Kasumi-1 (cell line): ENCODE measurements at places on chromosomes 11 and 22.

GRCh38 chr11:8961401-8961800, 2.8 kb downstream of the TMEM9B start:
- no peak for DNase-seq

DNA sequence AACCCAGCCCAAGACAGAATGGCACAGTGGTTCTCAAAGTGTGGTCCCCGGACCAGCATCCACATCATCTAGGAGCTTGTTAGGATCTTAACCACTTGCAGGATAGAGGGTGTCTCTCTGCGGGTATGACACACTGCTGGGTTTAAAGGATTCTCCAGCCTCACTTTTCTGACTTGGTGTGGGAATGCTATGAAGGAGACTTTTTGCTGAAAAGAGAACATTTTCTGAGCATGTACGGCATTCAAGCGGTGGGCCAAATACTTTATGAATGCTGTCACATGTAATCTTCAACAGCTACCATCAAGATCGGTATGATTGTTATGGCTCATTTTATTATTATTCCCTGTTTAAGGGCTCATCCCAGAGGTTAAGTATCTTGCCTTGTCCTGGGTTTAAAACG, 1.8 kb upstream of the CD82 start:
- no peak for DNase-seq

- DNase-seq, result no peak
These were observed 13.7 kb upstream of the KDM4E start for GRCh38 chr11:95011376-95011775.

DNA sequence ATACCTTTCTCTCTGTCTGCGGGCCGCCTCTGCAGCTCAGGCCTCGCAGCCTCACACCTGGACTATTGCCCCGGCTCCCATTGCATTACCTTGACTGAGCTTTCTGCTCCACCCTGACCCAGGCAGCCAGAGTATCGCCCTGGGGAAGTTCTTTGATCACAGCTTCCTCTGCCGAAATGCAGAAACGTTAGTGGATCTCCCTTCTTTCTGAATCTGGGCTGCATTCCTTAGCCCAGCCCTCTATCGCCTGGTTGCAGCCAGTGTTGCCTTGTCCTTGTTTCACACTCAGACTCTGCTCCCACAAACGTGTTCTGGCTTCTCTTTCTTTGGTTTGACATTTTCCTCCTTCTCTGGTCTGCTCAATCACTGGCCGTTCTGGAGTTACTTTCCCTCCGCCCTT, 195.7 kb downstream of the ADAMTS15 start:
- DNase-seq, result no peak

- no peak for DNase-seq
These were observed 229.2 kb downstream of the ADAMTS15 start for GRCh38 chr11:130677486-130678153.

GRCh38 chr11:19766810-19767209, 54.2 kb downstream of the NAV2 start:
- DNase-seq, result no peak

DNA sequence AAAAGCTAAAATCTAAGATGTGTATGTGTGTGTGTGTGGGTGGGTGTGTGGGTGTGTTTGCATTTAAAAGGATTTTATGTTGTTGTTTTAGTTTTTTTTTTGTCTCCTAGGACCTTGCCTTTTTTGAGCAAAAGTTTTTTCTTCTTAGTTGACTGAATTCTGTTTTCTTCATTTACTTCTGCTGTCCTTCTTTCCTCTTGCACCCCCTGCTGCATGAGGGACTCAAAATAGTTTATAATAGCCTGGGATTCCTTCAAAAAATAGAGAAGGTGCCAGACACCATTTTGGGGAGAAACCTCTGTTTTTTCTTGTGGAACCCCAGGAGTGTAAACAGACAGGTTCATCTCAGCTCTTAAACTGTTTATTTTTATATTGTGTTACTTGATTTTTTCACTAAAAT, 817.7 kb downstream of the TBC1D22A start:
- DNase-seq, result no peak

- DNase-seq, result peak; percentile 17
These were observed 547 bp downstream of the UVRAG start for GRCh38 chr11:75815345-75816168.

DNA sequence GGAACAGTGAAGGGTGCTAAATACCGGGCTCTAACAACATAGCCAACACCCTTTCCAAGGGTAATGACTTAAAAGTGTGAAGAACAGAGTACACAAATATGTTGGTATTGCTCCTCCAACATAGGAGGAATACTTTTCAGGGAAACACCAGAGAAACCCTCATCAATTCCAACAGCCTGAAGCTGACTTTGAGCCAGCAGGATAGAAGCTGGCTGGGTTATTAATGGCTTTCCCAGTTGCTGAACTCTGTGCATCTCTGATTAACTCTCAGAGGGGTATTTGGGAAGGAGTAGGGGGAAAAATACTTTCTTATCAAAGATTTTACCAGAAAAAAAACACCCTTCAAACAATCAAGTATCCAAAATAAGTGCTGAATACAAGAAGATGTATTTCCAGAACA, 95.6 kb downstream of the AMBRA1 start:
- no peak for DNase-seq

GRCh38 chr11:75538150-75538942, 12.6 kb upstream of the GDPD5 start:
- DNase-seq, result no peak

- no peak for DNase-seq
These were observed 65.5 kb downstream of the KIAA1671 start for GRCh38 chr22:25018009-25018408.

- no peak for DNase-seq
These were observed 168.7 kb downstream of the EFCAB6 start for GRCh38 chr22:43643387-43643786.

- no peak for DNase-seq
These were observed 139.3 kb downstream of the CEP164 start for GRCh38 chr11:117466966-117467365.

DNA sequence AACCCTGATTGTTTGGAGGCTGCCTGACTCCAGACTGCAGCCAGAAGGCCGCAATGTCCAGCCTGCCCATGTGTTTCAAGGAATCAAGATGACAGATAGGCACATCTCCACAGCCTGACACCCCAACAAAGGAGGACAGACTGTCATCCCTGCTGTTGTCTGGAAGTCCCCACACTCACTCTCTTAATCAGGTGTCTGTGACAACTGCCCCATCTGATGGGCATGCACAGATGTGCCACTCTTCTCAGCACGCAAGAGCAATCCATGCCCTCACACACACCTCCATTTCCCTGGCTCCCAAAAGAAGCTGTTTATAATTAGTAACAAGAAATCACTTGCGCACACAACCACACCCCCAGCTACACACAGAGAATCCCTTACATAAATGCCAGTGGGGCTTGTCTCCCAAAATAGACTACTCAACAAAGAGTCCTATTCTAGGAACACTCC, 117.6 kb downstream of the C11orf58 start:
- DNase-seq, result no peak

DNA sequence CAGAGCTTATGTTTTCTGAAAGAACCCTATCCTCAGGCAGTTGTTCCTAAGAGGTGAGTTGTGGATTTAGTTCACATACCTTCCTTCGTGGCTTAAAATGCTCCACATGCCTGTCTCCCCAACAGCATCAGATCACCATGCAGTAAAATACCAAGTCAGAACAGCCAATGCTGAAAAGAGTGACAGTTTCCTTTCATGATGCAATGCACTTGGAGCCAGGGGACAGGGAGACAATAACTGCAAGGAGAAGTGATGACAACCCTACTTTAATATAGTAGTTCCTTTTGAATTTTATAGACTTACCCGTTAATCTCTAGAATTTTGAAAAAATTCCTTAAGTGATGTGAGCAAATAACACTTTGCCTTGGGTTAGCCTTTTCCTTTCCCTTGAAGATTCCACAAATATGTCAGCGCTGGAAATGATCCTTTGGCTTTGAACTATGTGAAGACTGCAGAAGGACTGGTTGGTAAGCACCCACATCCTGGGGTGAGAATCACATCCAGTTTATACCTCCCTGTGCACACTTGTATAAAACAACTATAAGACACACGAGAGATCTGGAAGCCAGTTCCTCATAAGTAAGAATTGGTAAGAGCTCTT, 71.2 kb downstream of the PIWIL4 start:
- DNase-seq, result no peak
